ENCODE measurements at places on chromosomes 3 and 15.

GRCh38 chr3:136022529-136023263 lies 57.2 kb downstream of the PPP2R3A start:
- no peak for DNase-seq

GRCh38 chr3:7651274-7651673 lies 790.4 kb downstream of the GRM7 start:
- DNase-seq: no peak

DNA sequence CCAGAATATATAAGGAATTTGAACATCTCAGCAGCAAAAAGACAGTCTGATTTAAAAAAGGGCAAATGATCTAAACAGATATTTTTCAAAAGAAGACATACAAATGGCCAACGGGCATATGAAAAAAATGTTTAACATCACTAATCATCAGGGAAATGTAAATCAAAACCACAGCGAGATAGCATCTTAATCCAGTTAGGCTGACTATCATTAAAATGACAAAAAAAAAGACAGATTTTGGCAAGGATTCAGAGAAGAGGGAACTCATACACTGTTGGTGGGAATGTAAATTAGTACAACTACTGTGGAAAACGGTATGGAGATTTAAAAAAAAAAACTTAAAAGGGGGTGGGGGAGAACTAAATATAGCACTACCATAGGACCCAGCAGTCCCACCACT lies 47.9 kb downstream of the RNF13 start:
- DNase-seq: no peak

DNA sequence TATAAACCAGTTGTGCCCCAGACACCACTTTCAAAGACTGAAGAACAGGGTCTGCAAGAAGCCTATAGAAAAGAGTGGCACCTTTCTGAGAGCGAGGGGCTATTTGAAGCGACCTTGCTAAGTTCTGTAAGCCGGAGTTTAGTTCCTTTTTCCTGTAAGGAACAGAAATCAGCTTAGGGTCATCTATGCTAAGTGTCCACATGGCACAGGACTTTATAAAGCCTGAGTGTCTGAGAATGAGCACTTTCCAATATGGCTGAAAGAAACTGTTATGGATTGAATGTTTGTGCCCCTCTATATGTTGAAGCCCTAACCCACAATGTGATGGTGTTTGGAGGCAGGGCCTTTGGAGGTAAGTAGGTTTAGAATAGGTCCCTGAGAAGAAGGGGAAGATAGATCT lies 4.0 kb upstream of the A4GNT start:
- no peak for DNase-seq

DNA sequence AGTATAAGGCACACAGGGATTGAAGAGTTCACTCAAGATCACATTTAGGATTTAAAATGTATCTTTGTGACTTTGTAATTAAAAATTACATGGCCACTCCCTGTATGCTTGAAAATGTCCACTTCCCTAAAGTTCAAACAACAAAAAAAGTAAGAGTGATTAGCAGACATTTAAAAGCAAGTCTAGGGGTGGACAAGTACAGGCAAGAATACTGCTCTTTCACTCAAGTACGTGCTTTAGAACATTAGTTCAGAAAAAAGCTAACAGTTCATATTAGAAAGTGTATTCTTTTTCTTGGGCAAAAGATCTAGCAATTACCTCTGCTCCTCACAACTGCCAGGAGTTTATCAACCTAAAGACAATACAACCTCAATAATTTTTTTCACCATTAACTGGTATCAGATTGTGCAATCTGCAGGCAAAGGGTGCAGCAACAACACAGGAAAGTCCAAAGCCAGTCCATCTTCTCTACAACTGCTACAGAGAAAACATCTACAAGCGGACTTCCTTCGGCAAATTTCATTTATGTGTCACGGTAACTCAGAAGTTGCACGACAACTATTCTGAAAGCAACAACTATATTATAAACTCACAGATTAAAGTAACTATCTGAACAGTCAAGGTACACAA lies 18.1 kb downstream of the CHSY1 start:
- DNase-seq: no peak

All from NAMALWA (cell line).